ENCODE measurements at places on chromosomes 1 and 21.

- DNase-seq: peak; percentile 99
Observed at GRCh38 chr1:37752583-37753471, 12.1 kb downstream of the EPHA10 start.

GRCh38 chr1:239209591-239209990, 176.8 kb upstream of the CHRM3 start:
- no peak for DNase-seq

- DNase-seq: no peak
Observed at GRCh38 chr1:245200146-245200545, 45.4 kb downstream of the KIF26B start.

GRCh38 chr1:199020051-199020450, 381.2 kb downstream of the PTPRC start:
- no peak for DNase-seq

GRCh38 chr1:201119206-201120197, 7.3 kb upstream of the CACNA1S start:
- DNase-seq: peak; percentile 38

GRCh38 chr1:29687166-29687565, 450.8 kb downstream of the PTPRU start:
- no peak for DNase-seq

DNA sequence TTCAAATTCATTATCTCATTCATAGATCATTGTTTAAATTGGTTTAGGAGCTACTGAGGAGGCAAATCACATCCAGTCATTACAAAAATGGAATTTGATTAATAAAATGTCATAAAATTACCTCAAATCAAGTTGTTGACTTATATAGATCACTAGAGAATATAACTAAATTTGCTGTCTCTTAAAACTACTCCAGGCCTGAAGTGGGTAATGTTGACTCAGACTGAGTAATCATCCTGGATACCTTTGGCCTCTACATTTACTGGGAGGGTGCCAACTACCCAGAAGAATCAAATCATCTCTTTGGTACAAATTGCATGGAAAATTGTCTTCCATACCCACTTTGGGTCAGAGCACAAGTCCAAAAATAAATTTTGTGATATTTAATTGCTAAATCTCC, 191.2 kb upstream of the GREM2 start:
- DNase-seq: no peak

DNA sequence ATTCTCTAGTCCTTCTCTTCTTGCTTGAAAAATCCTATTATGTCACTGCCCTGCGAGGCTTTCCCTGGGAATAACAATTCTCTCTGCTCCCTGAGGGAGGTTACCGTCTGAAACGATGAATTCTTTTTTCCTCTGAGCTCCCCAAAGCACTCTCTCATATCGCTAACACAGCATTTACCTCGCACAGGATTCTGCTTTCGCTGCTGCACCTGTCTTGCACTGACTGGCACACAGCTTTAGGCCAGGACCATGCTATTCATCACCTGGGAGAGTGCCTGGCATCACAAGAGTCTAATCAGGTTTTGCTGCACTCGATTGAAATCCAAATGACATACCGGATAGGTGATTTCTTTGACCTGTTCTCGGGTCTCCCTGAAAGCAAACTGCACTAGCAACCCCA, 52.8 kb upstream of the GNG4 start:
- peak; percentile 27 for DNase-seq

DNA sequence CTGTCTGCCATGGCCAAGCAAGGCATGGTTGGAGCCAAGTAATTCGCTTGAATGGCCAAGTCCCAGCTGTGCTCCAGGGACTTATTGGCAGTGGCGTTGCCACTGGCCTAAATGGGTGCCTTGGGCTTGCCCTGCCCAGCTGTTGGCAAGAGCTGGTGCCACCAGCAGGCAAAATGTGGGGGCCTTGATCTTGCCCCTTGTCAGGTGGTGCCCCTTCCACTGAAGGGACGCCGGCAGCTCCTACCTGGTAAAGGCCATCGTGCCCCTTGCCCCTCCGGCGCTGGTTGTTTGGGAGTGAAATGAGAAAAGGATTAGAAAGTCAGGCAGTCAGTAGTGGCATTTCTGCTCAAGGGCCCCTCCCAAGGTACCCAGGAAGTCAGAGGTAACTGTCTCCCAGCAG, 85.5 kb downstream of the CD247 start:
- no peak for DNase-seq

DNA sequence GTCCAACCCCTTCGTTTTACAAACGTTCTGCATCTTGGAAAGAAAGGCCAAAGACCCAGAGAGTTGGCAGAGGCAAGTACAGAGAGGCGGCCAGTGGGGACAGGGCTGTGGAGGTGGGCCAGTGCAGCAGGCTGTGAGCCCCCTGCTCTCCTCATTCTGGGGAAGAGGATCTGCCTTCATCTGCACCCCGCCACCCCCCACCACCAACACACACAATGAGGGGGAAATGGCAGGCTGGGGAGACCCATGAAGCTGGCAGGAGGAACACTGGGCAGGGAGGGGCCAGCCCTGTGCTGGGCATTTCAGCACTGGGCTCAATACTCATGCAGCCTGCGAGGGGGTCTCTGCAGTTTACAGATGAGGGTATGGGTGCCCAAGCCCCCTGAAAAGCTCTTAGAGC, 14.6 kb downstream of the STMN1 start:
- DNase-seq: no peak

- no peak for DNase-seq
Observed at GRCh38 chr1:87647430-87648177, 318.9 kb downstream of the LMO4 start.

GRCh38 chr1:212621043-212621948, 12.7 kb downstream of the ATF3 start:
- no peak for DNase-seq

DNA sequence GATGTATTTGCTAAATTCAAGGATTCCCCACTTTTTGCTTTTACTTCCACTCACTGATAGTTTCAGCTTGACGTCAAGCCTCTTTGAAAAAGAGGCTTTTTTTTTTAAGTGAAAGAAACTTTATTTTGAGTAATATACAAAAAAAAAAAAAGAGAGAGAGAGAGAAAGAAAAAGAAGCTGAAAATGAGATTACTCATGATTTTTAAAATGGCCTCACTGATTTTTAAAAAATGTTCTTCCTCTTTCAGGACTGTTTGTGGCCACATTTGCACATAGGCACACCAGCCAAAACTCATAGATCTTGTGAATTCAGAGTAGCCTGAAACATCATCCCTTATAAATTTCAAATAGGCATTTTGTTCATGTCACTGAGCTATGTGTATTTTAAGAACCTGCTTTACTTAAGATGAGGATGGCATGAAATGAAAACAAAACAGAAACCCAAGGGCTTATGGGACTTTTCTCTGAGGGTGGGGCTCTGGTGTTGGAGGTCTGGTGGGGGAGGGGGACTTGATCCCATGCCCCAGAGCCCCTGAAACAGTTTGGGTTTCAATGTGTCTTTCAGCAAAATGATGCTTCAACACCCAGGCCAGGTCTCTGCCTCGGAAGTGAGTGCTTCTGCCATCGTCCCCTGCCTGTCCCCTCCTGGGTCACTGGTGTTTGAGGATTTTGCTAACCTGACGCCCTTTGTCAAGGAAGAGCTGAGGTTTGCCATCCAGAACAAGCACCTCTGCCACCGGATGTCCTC, 6.1 kb downstream of the ATF3 start:
- DNase-seq: no peak

- DNase-seq: no peak
Observed at GRCh38 chr1:10607228-10607627, 132.5 kb downstream of the PEX14 start.

GRCh38 chr1:163263818-163264655, 57.7 kb upstream of the NUF2 start:
- no peak for DNase-seq

- DNase-seq: no peak
Observed at GRCh38 chr1:155077758-155078445, 735 bp upstream of the EFNA3 start.

DNA sequence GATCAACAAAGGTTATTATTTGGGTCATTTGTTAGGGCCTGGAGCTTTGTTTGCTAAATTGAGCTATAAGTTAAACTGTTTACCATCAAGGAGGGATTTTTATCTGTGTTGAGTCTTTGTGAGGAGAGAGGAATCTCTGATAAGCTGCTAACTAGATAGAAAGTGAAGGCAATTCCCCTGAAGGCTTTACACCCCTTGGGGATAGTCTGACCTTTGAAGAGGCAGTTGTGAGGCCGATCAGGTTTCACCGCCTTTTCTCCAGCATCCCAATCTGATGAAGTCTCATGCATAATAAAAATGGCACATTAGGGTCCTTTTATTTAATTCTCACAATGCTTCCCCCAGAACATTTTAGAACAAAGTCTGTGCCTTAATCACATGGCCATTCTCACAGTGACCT, 21.8 kb downstream of the C1orf21 start:
- no peak for DNase-seq

GRCh38 chr1:164914208-164914607, 355.2 kb downstream of the PBX1 start:
- DNase-seq: no peak

DNA sequence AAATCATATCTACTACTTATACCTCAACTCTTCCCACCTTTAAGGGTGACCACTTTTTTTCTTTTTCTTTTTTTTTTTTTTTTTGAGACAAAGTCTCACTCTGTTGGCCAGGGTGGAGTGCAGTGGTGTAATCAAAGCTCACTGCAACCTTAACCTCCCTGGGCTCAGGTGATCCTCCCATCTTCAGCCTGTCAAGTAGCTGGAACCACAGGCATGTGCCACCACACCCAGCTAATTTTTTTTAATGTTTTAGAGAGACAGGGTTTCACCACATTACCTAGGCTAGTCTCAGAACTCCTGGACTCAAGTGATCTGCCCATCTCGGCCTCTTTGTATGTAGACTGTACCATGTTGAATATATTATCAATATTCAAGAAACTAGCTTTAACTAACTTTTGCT, 39.4 kb downstream of the NRDC start:
- DNase-seq: no peak

DNA sequence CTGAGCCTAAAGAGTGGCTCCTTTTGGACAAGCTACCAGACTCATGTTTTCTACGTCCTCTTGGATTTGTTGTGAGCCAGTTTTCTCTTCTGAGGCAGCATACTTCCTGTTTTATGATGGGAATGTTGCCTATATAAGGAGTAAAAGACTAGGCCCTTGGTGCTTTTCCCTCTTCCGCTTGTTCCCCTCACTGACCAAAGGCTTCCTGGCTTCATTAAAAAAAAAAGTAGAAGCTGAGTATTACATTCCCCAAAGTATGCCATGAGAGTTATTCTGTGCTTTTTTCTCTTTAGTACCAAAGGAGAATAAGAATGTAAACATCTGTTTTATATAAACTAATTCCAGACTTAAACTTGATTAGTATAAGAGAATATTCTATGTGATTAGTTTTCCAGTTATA, 6.5 kb upstream of the HMCN1 start:
- no peak for DNase-seq

GRCh38 chr21:31660591-31660990, 1.1 kb downstream of the SOD1 start:
- DNase-seq: no peak

All from NCI-H510A treated with DMSO at 0.1 percent for 48 hours (cell line).